Astrocyte of the spinal cord (primary cell): ENCODE measurements at places on chromosomes 5 and 9.
A peak's percentile ranks its signal among the peaks of the same experiment; 100 is the strongest.

GRCh38 chr5:38367410-38367809 lies 109.1 kb downstream of the EGFLAM start:
- DNase-seq, result no peak

DNA sequence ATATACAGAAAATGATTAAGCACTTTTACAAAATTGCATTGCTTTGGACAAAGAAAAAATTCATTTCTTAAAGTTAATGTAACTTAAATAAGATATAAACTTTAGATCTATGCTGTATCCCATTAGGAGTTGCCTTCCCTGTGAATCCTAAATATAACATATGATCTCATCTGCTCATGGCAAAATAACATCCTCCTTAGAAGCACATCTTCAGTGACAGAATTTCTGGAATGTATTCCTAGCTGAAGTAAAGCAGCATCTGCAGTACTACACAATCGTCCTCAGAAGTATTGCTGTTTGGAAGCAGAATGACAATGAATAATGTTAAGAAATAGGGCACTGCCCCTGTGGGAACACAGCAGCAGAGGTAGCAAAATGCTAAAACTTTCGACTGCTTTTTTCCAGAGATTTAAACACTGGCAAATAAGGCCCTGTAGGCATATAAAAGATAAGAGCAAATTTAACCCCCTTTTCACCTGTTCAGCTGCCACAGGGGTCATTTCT lies 571.0 kb downstream of the PTPRD start:
- DNase-seq, result no peak

DNA sequence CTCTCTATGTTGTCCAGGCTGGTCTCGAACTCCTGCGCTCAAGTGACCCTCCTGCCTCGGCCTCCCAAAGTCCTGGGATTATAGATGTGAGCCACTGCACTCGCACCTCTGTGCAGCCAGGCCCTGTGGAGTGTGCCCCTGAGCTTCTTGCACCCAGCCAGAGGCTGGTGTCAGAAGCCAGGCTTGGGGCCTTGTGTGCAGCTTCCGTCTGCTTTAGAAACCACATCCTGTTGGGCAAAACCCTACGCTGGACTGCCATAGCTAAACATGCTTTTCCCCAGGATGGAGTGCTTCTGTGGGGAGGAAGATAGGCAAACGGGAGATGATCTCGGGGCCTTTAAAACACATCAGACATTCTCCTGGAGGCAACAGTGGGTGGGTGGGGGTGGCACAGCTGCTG lies 40.1 kb downstream of the PRRT1B start:
- no peak for DNase-seq

DNA sequence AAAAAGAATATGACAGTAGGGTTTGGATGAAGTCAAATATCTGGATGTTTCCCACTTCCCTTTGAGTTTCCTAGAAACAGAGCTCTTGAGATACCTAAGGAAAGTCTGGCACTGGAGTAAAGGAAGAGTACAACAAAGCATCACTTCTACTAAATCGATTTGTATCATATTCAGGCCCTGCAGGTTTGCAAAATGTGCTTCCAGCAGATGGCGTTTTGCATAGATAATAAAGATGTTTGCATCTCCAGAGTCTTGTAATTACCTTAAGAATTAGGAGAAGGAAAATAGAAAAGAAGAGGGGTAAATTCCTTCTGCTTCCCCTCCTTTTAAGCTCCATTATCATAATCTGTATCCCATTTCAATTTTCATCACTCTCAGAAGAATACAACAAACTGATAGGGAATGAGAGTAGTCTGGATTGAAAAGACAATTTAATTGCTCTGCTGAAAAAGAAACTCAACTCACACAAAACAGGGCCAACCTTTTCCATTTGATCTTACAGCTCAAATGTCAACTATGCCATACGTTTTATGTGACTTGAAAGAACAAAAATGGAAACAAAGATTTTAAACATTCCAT lies 380.4 kb downstream of the PTPRD start:
- peak; percentile 9 for DNase-seq

- no peak for DNase-seq
These were observed 125.3 kb upstream of the DAPK1 start for GRCh38 chr9:87372356-87372851.

DNA sequence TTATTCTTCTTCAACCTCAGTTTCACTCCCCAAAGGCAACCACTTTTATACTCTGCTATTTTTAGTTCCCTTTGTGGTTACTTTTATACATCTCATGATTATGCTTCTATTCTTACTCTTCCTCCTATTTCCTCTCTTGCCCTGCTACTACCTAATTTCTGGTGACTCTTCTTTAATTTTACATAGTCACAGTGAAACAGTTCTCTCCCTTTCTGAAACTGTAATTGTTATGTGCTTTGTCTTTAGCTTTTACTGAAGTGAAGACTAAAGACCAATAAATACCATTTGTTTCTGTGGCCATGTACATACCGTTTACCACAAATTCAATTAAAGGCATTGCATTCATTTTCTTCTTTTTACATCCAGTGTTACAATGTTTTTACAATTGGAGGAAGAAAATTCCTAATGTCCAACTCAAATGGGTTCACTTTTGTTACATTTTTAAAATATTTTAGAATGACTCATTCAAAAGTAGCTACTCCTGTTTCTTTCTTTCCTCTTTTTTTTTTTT lies 410.6 kb downstream of the PSAT1 start:
- DNase-seq, result peak; percentile 84

DNA sequence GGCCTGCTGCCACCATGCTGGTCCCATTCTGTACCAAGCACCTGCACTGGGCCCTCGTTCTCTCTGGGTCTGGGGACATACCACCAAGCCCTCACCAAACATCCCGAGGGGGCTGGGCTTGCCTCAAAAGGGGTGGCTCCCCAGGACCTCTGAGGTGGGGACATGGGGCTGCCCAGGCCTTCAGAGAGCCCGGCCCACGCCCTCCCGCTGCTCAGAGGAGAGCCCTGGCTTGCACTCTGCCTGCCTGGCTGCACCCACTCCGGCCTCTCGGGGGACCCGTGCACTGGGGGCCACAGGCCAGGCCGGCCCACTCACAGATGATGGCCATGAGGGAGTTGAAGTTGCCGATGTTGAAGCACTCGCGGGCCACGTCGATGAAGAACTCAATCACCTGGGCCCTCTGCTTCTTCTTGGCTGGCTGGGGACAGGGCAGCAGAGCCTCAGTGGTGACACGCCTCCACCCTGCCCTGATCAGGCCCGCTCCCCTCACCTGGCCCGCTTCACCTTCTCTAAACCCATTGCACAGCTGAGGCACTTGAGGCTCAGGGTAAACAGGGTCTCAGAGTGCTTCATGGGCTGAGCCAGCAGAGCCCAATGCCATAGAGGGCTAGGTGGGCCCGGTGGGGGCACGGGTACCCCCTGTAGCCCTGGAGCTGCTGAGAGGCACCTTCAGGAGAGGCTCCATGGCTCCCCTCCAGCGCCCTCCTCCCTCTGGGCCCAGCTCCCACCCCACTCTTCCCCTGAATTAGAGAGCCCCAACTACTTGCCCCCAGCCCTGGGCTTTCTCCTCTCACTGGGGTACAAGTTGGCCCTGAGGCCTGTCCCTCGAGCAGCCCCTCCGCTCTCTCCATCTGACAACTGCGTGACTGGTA lies 47.7 kb upstream of the RNF130 start:
- DNase-seq, result no peak

GRCh38 chr9:86804011-86804410 lies 143.3 kb downstream of the GAS1 start:
- no peak for DNase-seq

DNA sequence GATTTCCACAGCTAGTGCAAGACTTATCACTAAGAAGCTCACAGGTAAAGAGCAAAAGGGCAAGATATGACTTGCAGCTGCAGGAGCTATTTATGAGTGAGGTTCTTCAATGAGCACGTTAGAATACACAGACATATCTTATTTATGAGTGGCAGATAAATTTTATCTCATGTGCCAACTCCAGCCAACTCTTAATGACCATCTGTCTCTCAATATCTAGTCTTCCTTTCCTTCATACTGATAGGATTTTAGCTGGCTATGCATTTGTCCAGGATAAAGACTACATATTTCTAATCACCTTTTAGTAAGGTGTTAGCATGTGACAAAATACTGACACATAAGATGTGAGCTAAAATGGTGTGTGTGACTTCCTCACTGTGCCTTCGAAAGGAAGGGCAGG lies 304.5 kb downstream of the TRPM3 start:
- no peak for DNase-seq

- DNase-seq, result no peak
These were observed 64.4 kb downstream of the MAP1B start for GRCh38 chr5:72171667-72172066.

GRCh38 chr9:69715096-69715495 lies 42.9 kb upstream of the APBA1 start:
- DNase-seq, result no peak

DNA sequence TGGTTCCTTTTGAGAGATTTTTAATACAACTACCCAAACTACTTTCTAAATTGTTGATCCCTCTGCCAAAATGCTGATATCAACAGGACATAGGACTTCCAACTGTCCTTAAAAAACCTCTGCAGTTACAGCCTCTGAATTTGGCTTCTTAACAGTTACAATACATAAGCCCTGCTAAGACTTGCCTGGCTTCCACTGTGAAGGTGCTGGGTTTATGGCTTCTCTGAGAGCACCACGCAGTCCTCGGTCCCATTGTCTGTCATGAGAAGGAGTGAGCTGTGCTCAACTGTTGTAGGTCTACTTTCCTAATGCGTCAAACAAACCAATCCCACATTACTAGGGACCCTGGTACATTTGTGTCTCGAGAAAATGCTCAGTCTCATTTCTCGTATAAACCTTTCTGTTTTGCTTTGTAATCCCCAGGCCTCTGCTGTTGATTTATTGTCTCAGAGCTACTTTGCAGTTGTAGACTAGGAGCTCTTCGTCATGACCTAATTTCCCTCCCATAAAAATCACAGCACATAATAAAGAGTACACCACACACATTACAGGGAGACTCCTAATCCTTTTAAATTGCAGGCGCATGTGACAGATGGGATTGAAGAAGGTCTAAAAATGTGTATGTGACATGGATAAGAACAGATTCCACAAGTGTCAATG lies 274.9 kb downstream of the NR3C1 start:
- DNase-seq, result no peak

DNA sequence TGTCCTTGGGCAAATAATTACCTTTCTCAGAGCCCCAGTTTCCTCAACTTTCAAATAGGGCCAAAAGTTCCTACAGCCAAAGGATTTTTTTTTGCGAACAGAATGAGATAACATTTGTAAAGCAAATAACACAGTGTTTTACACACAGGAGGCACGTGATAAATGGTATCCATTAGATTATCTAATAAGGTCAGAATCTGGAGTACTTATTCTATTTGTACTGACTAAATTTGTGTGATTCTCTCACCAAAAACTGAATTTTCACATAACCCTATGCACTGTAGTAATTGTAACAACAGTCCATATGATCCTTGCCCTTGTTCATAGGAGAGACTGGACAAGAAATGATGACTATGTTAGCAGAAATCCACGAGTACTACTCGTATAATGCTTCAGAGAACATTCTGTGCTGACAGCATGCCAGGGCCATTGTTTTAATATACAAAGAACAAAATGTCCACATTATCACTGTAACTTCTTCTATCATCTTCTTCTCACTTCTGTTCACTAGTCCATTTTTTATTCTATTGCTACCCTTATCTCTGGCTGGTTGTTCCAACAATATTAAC lies 13.9 kb upstream of the FEM1C start:
- no peak for DNase-seq
